ENCODE measurements at places on chromosomes 4 and X. TPM values are rescaled to one million over a fixed set of nuclear protein-coding genes. Genes with fewer than 3 reads are reported as not detected.
A peak's percentile ranks its signal among the peaks of the same experiment; 100 is the strongest.

GRCh38 chrX:108541286-108541685 lies 101.6 kb downstream of the COL4A5 start:
- DNase-seq, result no peak
- H3K27ac ChIP-seq, result no peak overlapping the region
- H3K36me3 ChIP-seq, result no peaks in the 10 kb centered on the region
- no peaks in the 10 kb centered on the region for H3K27me3 ChIP-seq

DNA sequence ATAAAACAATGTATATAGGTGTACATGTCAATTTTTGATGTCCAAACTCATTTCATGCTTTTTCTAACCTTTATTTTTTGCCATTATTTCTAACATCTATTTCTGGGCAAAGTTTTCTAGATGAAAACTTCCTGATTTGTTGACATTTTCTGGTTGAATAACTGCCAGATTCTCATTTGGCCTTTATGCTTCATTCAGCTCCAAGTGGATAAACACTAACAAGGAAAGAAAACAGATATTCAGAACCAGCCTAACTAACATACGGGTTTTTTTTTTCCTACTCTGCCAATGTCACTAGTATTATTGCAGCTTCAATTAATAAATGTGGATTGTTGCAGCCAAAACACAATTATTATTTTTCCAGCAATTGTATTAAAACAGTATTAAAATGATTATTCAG lies 50.9 kb upstream of the RAP1GDS1 start:
- H3K4me1 ChIP-seq, result no peaks in the 10 kb centered on the region
- DNase-seq, result no peak
- H3K36me3 ChIP-seq, result no peaks in the 10 kb centered on the region
- no peak overlapping the region for H3K27ac ChIP-seq
- H3K27me3 ChIP-seq, result no peaks in the 10 kb centered on the region

DNA sequence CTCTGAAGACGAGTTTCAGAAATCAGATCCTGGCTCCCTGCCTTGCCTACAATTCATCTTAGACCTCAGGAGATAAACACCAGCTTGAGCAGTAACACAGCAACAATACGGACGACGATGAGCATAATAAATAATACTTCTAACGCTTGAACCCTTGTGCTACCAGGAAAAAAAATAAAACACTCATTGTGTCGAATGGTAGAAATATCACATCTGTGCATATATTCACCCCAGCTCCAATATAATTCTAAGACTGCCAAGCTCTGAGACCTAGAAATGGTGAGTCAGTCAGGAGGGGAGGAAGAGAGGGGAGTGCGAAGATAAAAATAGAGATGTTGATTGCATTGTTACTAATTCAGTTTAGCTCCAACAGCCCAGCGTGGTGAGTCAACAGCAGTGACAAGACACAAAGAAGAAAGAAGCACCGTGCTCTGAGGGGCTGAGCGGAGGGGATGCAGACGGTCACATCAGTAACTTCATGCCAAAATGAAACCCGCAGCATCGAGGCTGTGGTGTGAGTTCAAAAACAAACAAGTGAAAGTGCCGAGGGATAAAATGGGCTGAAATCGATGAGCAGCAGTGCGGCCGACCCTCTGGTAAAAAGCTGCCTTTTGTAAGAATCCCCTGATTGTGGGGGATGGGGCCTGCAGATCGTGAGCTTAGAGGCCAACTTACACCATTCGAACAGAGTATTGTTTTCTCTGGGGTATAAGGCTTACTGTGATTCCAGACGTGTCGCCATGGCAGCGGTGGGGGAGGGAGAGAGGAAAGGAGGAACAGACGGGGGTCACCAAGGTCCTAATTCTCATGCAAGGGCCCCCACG lies 150.4 kb downstream of the MGST2 start:
- peaks cover 25% of the 10 kb centered on the region for H3K4me1 ChIP-seq
- H3K27ac ChIP-seq, result no peak overlapping the region
- H3K4me3 ChIP-seq, result peak overlapping the region; percentile 25
- H3K27me3 ChIP-seq, result no peaks in the 10 kb centered on the region

DNA sequence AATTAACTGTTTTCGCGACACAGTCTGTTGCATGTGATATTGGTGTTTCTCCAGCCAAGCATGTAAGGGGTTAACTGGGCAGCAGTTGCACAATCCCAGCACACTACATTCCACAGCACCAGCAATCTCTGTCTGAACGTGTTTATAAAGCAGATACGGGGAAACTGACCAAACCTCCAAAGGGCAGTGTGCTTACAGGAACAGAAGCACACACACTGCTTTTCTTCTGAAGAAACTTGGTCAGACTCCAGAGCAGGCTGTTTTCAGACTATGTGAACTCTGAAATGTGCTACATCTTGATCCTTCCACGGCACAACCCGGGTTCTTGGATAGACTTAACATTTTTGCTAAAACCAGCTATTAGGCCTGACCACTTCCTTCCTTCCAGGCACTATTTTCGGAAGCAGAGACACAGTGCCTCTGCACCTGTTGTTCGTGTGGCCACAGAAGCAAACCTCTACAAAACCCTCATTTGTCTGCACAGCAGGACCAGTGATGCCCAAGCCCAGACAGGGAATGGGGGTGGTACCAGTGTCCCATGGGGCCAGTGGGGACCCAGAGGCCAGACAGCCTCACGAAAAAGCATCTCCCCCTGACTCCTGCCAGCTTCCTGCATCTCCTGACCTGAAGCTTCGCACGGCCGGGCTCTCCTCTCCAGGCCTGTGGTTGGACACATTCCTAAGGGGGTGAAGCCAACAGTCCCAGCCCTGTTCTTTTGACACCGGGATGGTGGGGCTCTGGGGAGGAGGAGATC lies 90.1 kb downstream of the IRF2 start:
- H3K36me3 ChIP-seq, result peaks cover 10% of the 10 kb centered on the region
- peak; percentile 76 for DNase-seq
- H3K27me3 ChIP-seq, result no peaks in the 10 kb centered on the region
- peaks cover 31% of the 10 kb centered on the region for H3K4me1 ChIP-seq
- peak overlapping the region; percentile 80 for H3K4me3 ChIP-seq
- H3K27ac ChIP-seq, result peak overlapping the region; percentile 96

- H3K36me3 ChIP-seq, result peaks cover 22% of the 10 kb centered on the region
- peaks cover 4% of the 10 kb centered on the region for H3K4me1 ChIP-seq
Measured at GRCh38 chrX:48600226-48600625, 2.9 kb downstream of the WDR13 start.

- no peaks in the 10 kb centered on the region for H3K4me1 ChIP-seq
- H3K27ac ChIP-seq, result no peak overlapping the region
- H3K36me3 ChIP-seq, result no peaks in the 10 kb centered on the region
Measured at GRCh38 chr4:150329373-150329772, 251.1 kb downstream of the DCLK2 start.

DNA sequence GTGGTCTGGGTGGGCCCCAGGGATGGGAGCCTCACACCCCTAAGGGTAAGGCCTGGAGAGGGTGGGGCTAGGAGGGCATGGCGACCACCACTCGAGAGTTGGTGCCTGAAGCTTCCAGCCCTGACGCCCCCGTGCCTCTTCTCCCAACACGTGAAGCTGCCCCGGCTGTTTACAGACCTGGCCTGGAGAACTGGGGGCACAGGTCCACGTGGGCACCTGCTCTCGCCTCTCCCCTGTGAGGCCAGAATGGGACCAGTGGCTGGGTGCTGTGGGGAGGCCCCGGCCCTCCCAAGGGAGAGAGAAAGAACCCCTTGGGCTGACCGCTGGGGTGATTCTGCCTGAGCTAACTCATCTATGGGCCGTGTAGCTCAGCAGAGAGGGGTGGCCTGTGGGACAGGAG lies 15.5 kb downstream of the NAT8L start:
- H3K4me3 ChIP-seq, result no peak overlapping the region

DNA sequence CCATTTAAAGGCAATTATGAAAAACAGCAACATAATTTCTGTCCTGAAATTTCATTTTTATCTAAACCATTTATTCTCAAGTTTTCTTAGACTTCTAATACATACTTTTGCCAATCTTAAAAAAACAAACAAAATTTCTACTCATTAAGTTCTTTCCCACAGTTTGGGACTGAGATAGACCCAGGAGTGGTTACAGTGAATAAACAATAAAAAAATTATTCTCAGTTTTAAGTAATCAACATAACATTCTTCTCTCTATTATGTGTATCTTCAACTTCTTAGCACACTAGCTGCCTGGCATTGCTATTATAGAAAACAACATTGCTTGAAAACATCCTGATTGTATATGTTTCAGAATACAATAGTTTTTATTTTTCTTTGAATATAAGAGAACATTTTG lies 532.8 kb downstream of the IL15 start:
- no peak overlapping the region for H3K27ac ChIP-seq
- peaks cover 12% of the 10 kb centered on the region for H3K36me3 ChIP-seq
- H3K27me3 ChIP-seq, result no peaks in the 10 kb centered on the region
- H3K4me3 ChIP-seq, result no peak overlapping the region
- no peaks in the 10 kb centered on the region for H3K4me1 ChIP-seq

DNA sequence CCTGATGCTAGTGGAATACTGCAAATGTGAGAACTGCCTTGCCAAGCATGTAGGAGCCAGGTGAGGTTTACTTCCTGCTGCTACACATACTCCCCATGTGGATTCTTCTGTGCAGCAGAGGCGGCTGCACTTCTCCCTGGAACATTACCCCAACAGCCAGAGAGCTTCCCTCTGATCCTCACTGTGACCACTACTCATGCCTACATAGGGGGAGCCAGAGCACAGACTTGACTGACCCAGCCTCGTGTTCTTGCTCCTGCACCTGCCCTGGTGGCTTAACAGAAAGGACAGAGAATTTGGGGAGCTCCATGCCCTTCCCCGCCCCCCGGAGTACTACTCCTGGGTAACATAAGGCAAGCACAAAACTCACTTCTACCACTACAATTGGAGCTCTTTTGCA lies 38.4 kb downstream of the UGT2A2 start:
- H3K4me1 ChIP-seq, result no peaks in the 10 kb centered on the region
- no peak overlapping the region for H3K4me3 ChIP-seq
- no peak overlapping the region for H3K27ac ChIP-seq
- no peaks in the 10 kb centered on the region for H3K36me3 ChIP-seq
- no peak for DNase-seq

DNA sequence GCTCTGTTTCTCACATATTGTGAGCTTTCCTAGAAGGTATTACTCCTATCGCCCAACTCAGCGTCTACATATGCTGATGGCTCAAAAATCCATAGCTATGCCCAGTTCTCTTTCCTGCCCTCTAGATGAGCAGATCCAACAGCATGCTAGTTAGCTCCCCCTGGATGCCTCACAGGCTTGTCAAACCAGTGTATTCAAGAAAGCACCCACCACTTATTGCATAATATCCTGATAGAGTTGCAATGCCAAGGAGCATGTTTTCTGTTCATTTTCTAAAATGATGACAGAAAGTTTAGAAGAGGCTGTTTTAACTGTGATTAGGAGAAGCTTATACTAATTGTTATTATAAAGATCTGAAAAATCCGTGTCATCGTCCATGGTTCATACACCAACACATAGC lies 1.9 kb upstream of the PACRGL start:
- H3K4me3 ChIP-seq, result no peak overlapping the region
- H3K27me3 ChIP-seq, result no peaks in the 10 kb centered on the region
- DNase-seq, result no peak
- H3K27ac ChIP-seq, result no peak overlapping the region

DNA sequence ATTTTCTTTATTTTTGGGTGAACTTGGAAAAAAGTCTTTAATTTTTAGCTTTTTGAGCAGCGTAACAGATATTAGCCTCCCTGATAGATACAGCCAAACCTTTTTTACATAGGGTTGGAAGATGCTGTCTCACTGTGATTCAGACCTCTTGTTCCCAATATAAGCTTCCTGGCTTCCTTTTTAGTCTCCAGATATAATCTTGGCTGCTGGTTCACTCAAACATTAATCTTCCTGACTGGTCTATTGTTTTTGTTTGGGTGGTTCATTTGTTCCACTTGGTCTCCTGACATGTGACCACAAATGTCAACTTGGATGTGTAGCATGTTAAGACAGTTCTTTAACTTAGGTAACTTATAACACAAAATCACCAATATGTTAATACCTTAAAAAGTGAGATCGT lies 23.0 kb downstream of the RPA4 start:
- no peak overlapping the region for H3K27ac ChIP-seq
- no peak for DNase-seq
- H3K27me3 ChIP-seq, result no peaks in the 10 kb centered on the region
- H3K4me3 ChIP-seq, result no peak overlapping the region
- no peaks in the 10 kb centered on the region for H3K36me3 ChIP-seq
- no peaks in the 10 kb centered on the region for H3K4me1 ChIP-seq

The RHOH gene
- polyA plus RNA-seq, result 0.04 TPM

The CNGA1 gene
- 0.89 TPM for polyA plus RNA-seq

The ZCCHC4 gene
- polyA plus RNA-seq, result 7.4 TPM

The MAGEA4 gene
- polyA plus RNA-seq, result not detected

The PAGE2 gene
- polyA plus RNA-seq, result not detected

The PHKA1 gene
- polyA plus RNA-seq, result 5.7 TPM

The CT45A10 gene
- polyA plus RNA-seq, result not detected

The BEND4 gene
- polyA plus RNA-seq, result not detected

Data from keratinocyte (primary cell).